ENCODE measurements at places on chromosomes 3 and 15. TPM values are rescaled to one million over a fixed set of nuclear protein-coding genes. Genes with fewer than 3 reads are reported as not detected.

GRCh38 chr15:96121086-96121920 is 209.2 kb upstream of the NR2F2 start:
- H3K27me3 ChIP-seq: no peaks in the 10 kb centered on the region
- H3K4me3 ChIP-seq: no peak overlapping the region
- no peak overlapping the region for H3K27ac ChIP-seq

Gene TMEM40
- not detected for total RNA-seq

Gene RBP2
- not detected for total RNA-seq

DNA sequence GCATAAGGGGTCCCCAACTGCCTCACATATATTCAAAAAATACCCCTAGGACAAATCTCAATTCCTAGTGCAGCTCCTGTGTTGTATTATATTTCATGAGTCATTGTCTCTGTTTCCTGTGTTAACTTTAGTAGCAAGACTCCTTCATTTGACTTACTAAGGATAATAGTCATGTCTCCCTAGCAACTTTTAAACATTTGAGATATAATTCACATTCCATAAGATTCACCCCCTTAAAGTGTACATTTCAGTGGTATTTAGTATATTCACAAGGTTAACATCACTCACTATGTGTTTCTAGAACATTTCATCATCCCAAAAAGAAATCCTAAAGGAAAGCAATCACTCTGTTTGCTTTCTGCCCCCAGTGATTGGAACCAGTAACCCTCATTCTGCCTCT is 121.3 kb upstream of the WNT7A start:
- no peaks in the 10 kb centered on the region for H3K4me1 ChIP-seq
- H3K27ac ChIP-seq: no peak overlapping the region
- no peak overlapping the region for H3K4me3 ChIP-seq
- no peaks in the 10 kb centered on the region for H3K27me3 ChIP-seq
- H3K36me3 ChIP-seq: no peaks in the 10 kb centered on the region

Gene CCDC71
- 17.8 TPM for total RNA-seq

Gene TM4SF4
- total RNA-seq: 0.26 TPM

Gene LIPC
- total RNA-seq: 4.0 TPM

DNA sequence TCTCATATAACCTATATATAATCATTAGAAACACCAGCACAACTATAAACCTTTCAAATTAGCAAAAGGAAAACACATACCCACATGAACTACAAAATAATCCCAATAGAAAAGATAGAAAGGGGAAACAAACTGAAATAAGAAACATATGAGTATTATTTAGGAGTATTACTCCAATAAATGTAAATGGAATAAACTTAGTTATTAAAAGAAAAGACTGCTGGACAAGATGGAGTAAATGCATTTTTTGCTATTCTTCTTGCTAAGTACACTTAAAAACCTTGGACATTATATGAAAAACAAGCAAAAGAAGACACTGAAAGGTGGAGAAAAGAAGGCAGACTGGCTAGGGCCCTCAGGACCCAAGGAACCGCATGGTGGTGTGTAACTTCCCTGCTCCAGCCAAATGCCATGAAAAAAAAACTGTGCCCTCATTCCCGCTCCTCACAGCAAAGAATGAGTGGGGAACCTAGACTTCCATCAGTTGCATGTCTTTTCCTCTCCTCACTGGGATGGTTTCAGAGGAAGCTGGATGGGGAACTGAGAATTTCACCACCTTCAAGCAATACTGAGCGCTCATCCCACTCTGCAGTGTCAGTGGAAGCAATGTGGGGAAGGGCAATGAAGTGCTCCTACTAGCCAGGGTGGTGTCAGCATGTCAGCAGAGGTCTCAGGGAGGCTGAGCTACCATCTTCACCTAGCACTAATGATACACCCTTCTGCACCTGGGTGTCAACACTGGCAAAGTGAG is 43.7 kb upstream of the ADAMTS17 start:
- no peak for DNase-seq
- no peaks in the 10 kb centered on the region for H3K27me3 ChIP-seq
- H3K27ac ChIP-seq: no peak overlapping the region
- H3K4me3 ChIP-seq: no peak overlapping the region
- H3K36me3 ChIP-seq: no peaks in the 10 kb centered on the region
- H3K4me1 ChIP-seq: no peaks in the 10 kb centered on the region

- H3K4me1 ChIP-seq: no peaks in the 10 kb centered on the region
- peaks cover 2% of the 10 kb centered on the region for H3K27me3 ChIP-seq
- no peak overlapping the region for H3K27ac ChIP-seq
- H3K4me3 ChIP-seq: no peak overlapping the region
- H3K36me3 ChIP-seq: no peaks in the 10 kb centered on the region
Observed at GRCh38 chr15:101427606-101428487, 61.7 kb downstream of the PCSK6 start.

Gene CCRL2
- total RNA-seq: 0.26 TPM

DNA sequence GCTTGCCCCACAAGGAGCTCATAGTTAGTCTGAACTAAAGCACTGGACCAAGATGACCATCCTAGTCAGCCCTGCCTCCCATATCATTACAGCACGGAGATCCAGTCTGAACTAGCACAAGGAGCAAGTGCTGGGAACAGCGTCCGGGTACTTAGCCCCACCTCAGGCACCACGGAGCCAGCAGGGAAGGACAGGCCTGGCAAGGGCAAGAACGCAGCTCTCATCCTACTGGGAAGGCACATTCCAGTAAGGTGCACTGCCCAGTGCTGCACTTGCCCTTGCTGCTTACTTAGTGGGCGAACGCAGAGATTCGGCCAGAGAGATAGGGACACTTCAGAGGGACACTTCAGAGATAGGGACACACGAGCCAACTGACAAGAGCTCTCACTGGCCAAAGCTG is 27.6 kb downstream of the SEC61A1 start:
- DNase-seq: no peak
- H3K27me3 ChIP-seq: no peaks in the 10 kb centered on the region
- peak overlapping the region; percentile 67 for H3K27ac ChIP-seq
- no peak overlapping the region for H3K4me3 ChIP-seq

Measured in fibroblast of lung (primary cell).